Hair follicle dermal papilla cell (primary cell): ENCODE measurements at places on chromosomes 5 and 9. TPM values are rescaled to one million over a fixed set of nuclear protein-coding genes. Genes with fewer than 3 reads are reported as not detected.

The FOXI1 gene
- total RNA-seq = not detected in 2 replicates

The PCDHB2 gene
- total RNA-seq = 6.8 and 7.0 TPM in 2 replicates

The DAB2IP gene
- total RNA-seq = 26.1 and 36.4 TPM in 2 replicates

The OMD gene
- total RNA-seq = 8.0 and 16.2 TPM in 2 replicates

The TMOD1 gene
- total RNA-seq = not detected in 2 replicates

The NR5A1 gene
- total RNA-seq = not detected in 2 replicates

The PFN3 gene
- not detected in 2 replicates for total RNA-seq

The LVRN gene
- 1.5 and 2.4 TPM in 2 replicates for total RNA-seq

The LMX1B gene
- under 0.01 TPM in 1 of 2 replicates, not detected in the other for total RNA-seq

The JAKMIP2 gene
- total RNA-seq = 7.8 and 8.1 TPM in 2 replicates

The ZBTB26 gene
- 6.0 and 6.7 TPM in 2 replicates for total RNA-seq

The KCNIP1 gene
- 0.16 and 3.0 TPM in 2 replicates for total RNA-seq

The AMBP gene
- 0.12 and 0.16 TPM in 2 replicates for total RNA-seq

The FOXD4L4 gene
- under 0.01 TPM in 1 of 2 replicates, not detected in the other for total RNA-seq

The BTNL3 gene
- not detected in 2 replicates for total RNA-seq

The GCNT4 gene
- total RNA-seq = 19.5 and 24.8 TPM in 2 replicates

The WHRN gene
- 2.2 and 3.6 TPM in 2 replicates for total RNA-seq

The GADD45G gene
- total RNA-seq = 0.61 and 0.81 TPM in 2 replicates

The IL3 gene
- not detected in 2 replicates for total RNA-seq
